HEK293T (cell line): ENCODE measurements at places on chromosomes 5 and 9.

DNA sequence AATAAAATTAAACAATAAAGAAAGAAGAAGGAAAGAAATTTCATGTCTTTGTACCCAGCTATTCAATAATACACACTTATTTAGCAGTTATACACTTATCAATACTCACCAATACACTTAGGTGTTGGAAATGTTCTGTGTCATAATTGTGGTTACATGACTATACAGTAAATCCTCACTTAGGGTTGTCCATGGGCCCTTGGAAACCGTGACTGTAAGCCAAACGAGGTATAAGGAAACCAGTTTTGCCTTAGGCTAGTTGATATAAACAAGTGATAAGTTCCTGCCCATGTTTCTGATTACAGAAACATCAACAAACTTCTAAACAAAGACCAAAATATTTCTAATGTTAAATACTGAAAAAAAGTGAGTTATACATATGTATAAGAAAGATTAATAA, 10.0 kb upstream of the SLCO4C1 start:
- DNase-seq, result no peak

DNA sequence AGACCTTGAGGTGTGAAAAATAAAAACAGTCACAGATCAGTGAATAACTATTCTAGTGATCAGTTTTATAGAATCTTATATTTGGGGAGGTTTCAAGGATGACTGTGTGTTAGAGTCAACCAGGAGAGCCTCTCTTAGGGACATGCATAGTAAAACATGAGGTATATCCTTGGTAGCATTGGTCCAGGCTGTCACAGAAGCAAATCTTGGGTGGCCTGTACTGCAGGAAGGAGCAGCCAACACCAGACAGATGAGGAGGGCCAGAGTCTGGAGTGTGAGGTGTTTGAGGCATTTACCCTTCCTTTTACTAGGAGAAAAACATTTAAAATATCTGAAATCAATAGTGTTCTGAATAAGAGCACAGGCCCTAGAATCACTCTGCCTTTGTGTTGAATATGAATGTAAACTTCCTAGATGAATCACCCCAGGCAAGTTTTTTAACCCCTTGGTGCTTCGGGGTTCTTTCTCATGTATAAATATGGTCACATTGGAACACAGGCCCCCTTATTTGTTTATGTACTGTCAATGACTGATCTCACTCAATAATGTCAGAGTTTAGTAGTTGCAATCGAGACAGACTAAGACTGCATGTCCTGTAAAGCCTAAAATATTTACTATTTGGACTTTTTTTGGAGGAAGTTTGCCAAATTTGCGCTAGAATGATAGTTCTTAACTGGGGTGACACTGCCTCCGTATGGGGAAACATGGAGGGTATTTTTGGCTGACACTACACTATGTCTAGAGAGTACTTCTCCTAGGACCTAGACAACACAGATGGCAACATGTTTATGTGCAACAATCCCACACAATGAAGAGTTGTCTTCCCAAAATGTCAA, 416.5 kb upstream of the POU5F2 start:
- DNase-seq, result no peak

DNA sequence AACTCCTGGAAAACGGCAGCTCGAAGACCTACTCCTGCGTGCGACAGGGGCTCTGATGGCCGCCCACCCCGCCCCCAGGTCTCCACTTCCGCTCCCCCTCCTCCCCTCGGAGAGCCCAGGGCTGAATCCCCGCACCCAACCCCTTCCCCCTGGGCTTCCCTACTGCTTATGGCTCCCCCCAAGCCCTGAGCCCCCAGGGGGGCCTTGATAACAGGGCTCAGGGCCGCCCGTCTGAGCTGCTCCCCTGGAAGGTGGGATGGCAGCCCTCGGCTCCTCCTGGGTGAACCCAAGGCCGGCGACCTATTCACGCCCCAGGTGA, 30.4 kb downstream of the GLT6D1 start:
- no peak for DNase-seq

DNA sequence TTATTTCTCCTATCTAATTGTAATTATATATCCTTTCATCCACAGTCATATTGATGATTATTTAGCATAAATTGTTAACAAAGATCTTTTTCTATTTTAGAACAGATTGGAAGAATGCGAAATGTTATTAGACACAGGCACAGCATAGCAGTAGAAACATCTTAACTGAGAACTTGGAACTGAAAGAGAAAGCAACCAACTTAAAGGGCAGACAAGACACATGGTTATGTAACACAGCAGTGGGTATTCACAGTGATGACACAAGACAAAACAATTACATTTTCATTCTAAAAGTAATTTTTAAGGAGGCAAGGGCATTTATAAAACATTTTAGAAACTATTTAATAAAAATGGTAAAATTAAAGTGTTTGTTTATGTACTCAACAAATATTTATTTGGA, 57.7 kb upstream of the MEF2C start:
- DNase-seq, result no peak

DNA sequence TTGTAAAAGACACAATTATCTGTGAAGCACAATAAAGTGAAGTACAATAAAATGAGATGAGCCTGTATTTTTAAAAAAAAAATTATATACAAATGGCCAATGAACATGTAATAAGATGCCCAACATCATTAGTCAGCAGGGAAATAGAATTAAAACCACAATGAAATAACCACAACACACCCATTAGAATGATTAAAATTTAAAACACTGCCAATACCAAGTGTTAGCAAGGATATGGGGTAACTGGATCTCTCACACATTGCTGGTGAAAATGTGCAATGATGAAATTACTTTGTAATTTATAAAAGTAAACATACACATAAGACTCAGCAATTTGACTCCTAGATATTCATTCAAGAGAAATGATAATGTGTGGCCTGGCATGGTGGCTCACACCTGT, 62.8 kb downstream of the SHOC1 start:
- no peak for DNase-seq

DNA sequence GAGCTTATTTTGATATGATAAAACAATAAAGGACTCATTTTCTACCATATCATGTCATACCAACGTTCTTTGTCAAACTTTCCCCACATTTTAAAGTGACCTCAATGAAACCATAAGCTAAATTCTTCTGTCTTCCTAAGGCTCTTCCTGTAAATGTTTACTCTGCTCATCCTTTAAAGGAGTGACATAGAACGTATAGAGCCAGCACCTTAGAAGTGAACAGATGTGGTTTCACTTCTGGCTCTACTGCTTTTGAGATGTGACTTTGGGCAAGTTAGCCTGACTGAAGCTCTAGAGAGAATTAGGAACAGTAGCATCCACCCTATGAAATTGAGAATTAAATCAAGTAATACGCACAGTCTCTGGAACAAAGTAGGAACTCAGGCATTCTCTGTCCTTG, 24.1 kb downstream of the SAR1B start:
- no peak for DNase-seq
